ENCODE measurements at places on chromosomes 11 and 22.

- DNase-seq = no peak
These were observed 333.7 kb upstream of the LUZP2 start for GRCh38 chr11:24163146-24163545.

- no peak for DNase-seq
These were observed 817 bp downstream of the ARL2 start for GRCh38 chr11:65014726-65015227.

DNA sequence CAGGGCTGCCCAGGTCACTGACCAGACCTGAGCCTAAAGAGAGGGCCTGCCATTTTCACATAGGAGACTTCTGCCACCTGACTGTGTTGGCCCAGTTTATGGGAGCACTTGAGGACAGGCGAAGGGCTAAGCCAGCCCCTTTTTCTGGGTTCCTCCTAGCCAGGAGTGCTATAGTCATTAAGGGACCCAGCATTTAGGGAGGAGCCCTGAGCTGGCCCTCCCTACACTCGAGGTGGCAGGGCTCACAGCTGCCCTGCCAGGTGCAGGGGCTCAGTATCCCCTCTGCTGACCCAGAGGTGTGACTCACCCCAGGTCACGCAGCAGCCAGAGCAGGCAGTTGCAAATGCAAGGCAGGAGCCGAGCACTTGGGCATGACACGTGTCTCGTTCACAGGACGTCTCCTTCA, 86.3 kb upstream of the CRYBB3 start:
- no peak for DNase-seq

DNA sequence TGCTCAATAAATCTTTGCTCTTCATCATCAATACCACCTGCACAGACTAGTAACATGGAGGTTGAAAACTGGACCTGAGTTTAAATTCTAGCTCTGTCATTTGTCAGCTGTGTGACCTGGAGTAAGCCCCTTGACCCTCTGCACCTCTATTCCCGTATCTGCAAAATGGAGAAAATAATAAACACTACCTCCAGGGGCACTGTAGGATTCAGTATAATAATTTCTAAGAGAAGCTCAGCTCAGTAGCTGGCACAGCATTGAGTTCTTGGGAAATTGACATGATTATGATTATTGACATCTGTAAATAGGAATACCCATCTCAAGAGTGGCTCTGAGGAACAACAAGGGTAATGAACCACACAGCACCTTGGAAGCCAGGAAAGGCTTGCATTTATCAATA, 78.4 kb downstream of the MN1 start:
- no peak for DNase-seq
